ENCODE measurements at places on chromosomes 2 and 18.

DNA sequence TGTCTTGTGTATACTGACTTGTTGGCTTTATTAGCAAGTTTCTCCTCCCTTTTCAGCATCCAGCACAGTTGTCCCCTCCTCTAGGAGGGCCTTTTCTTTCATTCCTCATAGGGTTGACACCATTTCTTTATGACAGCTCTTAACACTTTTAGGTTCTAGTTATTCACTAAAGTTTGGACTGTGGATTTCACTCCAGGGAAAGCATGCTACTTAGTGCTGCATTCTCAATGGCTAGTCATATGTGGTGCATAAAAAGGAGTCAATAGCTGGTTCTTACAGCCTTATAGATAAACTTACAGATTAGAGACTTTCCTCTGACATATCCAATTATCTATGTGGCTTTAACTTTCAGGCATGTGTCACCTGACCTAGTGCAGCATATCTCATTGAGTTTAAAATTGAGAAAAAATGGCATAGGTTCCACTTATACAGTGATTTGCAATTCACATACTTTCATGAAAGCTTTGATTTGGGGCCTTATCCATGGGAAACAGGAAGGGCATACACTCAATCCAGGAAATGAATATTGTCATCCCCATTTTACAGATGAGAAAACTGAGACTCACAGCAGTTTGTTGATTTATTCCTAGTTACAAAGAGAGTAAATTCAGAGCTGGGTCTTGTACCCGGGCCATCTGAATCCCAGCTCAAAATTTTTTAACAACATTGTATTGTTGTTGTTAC, 289.7 kb downstream of the LPIN1 start:
- no peak for DNase-seq

- DNase-seq: no peak
Observed at GRCh38 chr2:29075894-29076705, 1.8 kb upstream of the PCARE start.

GRCh38 chr2:25274868-25275574, 66.7 kb downstream of the DNMT3A start:
- DNase-seq: no peak

DNA sequence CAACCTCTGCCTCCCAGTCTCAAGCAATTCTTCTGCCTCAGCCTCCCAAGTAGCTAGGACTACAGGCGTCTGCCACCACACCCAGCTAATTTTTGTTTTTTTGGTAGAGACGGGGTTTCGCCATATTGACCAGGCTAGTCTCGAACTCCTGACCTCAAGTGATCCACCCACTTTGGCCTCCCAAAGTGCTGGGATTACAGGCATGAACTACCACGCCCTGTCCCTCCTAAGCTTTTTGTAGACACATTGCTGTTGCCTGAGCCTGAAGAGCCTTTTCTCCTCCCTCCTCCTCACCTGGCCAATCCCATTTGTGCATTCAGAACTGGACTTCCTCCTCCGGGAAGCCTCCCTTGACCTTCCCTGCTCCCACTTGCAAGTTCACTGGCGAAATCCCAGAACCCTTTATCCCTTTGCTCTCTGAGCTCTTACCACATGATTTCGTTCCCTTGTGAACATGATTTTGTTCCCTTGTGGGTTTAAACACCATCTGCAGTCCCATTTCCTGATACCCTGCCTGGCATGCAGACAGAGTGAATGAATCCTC, 2.6 kb downstream of the C2orf72 start:
- DNase-seq: no peak

All from activated naive CD4-positive, alpha-beta T cell (primary cell).